ENCODE measurements at places on chromosomes 5 and 9.

GRCh38 chr5:31630931-31631330 lies 8.0 kb upstream of the PDZD2 start:
- DNase-seq = no peak

- peak; percentile 31 for DNase-seq
Observed at GRCh38 chr5:132557478-132558172, 848 bp downstream of the RAD50 start.

- DNase-seq = no peak
Observed at GRCh38 chr5:175862131-175863012, 9.0 kb upstream of the CPLX2 start.

GRCh38 chr5:155017610-155018009 lies 4.1 kb downstream of the KIF4B start:
- no peak for DNase-seq

DNA sequence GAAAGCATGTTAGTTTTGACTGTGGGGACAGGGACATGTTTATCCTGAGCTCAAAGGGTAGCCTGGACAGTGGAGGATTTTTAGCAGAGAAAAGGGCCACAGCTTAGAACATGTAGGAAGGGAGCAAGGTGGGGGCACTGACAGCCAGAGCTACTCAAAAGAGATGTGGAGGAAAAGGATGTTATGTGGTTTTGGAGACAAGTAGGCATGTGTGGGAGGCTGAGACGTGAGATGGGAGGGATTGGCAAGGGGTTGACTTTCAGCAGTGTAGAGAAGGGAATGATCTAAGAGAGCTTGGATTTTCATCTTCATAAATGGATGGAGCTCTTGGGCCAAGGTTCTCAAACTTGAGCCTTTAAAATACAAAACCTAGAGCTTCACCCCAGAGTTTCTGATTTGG lies 24.0 kb downstream of the SYK start:
- no peak for DNase-seq

GRCh38 chr9:745761-746380 lies 95.6 kb upstream of the DMRT1 start:
- no peak for DNase-seq

- DNase-seq = peak; percentile 70
Observed at GRCh38 chr5:175517824-175518450, 39.6 kb downstream of the SFXN1 start.

GRCh38 chr5:14365831-14366430 lies 215.7 kb upstream of the OTULINL start:
- no peak for DNase-seq

GRCh38 chr5:129760636-129761325 lies 12.9 kb downstream of the MINAR2 start:
- DNase-seq = no peak

GRCh38 chr5:173317852-173318251 lies 10.4 kb downstream of the STC2 start:
- no peak for DNase-seq

- no peak for DNase-seq
Observed at GRCh38 chr9:89839952-89840351, 235.1 kb downstream of the GADD45G start.

DNA sequence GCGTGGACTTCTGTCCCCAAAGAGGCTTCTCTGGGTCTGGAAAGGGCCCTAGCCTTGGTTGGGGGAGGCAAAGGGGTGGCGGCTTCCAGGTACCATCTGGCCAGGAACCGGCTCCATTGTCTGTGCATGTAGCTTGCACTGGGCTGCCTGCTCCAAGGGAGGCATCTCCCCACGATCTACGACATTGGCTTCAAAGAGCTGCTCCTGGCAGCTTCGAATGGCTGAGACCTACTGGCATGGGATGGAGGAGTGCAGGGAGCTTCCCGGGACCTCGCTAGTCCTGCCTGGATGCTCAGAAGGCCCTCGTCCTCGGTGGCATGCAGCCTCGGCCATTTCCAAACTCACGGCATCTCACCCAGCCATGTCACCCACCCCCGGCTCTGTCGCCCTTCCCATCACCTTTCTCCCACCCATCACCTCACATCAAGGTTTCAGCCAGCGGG lies 137.8 kb downstream of the KCNIP1 start:
- no peak for DNase-seq

- DNase-seq = no peak
Observed at GRCh38 chr9:81661339-81661738, 28.0 kb downstream of the TLE1 start.

GRCh38 chr9:93154293-93154903 lies 20.3 kb upstream of the NINJ1 start:
- peak; percentile 57 for DNase-seq

GRCh38 chr5:176628406-176629228 lies 1.7 kb downstream of the SNCB start:
- no peak for DNase-seq

All from RWPE1 (cell line).